ENCODE measurements at places on chromosomes 5 and 9.
A peak's percentile ranks its signal among the peaks of the same experiment; 100 is the strongest.

DNA sequence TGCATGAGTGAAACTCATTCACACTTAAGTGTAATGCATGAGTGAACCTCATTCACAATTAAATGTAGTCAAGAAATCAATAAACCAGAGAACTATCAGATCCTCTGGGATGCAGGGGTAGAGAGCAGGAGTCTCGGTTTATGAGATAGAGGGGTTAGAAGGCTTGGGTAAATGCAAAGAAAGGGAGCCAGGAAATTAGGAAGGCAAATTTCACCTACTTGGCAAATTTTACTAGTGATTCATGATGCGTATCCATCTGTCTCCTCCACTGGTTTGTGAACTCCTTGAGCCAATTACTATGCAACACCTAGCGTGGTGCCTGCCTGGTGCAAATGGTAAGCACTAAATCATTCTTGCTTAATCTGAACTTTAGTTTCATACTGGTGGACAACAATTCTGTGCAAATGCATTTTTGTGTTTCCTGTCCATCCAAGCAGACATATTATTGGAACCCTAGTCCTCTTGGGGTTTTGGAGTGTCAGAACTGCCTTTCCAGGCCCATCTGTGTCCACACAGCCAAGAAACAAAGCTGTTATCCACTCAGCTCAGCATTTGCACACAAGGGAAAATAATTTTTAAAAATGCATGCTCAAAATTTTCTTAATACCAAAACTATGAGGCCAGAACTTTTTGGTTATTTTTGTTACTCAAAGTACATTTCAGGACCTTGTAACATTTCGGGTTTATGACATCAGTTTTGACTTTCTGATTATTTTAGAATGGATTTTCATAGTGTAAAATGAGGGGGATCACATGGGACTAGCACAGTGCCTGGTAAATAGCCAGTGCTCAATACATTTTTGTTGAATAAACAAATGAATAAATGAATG, 5.2 kb downstream of the HAPLN1 start:
- no peak for DNase-seq

DNA sequence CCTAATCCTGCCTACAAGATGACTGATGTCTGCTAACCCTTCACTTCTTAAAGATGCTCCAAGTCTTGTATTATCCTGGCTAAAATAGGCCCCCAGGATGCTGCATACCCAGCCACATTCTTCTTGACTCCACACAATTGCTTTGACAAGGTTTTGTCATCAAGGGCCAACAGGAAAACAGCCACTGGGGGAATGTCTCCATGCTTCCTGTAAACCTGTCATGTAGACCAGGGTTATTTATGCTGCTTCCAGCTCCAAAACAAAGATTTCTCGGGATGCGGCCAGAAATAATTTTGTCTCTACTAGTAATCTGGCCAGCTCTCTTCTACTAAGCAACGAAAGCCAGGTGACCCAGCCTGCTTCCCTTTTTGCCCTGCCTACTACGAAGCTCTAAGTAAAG, 53.8 kb downstream of the SHB start:
- DNase-seq, result no peak

- DNase-seq, result peak; percentile 59
Observed at GRCh38 chr5:98722188-98722587, 51.3 kb upstream of the RGMB start.

DNA sequence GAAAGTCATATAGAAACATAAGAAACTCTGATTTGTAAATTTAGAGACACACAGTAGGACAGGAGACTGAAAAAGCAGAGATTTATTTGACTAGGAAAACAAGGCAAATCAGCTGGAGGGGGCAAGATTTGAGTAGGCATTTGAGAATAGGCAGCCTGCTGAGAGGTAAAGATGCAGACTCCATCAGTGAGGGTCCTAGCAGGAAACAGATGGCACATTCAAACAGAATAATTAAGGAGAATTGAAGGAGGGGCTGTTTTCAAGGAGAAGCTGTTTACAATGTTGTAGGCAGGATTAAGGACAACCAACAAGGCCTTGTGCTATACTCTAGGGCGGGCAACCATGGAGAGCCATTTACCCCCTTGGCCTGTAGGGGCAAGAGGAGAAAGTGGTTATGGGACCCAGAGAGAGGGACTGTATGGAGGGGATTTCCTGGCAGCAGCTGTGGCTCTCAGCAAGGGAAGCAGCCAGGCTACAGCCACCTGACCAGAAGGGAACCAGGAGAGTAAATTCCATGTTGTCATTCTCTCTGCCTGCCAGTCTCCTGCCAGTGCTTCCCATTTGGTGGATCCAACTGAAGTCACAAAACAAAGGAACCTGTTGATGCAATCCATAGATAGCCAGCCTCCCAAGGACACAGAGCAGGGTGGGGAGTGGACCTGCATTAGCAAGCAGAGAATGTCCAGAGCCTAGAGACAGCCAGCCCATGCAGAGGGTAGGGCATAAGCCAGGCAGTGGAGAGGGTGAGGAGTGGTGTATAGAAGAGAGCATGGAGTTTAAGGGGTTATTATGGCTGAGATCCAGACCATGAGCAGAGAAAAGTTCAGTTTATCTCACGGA, 38.2 kb downstream of the PAPPA start:
- DNase-seq, result no peak

DNA sequence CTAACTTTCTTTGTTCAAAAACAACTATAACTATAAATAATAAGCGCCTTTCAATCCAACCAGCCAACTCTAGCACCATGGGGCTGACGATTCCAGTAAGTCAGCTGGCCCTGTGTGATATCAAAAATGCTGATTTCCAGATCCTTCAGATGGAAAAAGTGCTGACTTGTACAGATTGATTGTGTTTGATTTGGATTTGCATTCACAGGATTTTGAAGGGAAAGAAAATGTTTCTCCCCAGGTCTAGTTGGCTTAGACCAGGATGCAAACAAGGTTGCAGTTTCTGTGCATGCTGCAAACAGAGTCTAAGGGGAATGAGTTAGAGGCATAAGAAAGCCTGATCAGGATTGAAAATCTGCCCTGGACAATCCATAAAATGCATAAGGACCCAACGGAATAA, 68.9 kb downstream of the SLC1A3 start:
- no peak for DNase-seq

DNA sequence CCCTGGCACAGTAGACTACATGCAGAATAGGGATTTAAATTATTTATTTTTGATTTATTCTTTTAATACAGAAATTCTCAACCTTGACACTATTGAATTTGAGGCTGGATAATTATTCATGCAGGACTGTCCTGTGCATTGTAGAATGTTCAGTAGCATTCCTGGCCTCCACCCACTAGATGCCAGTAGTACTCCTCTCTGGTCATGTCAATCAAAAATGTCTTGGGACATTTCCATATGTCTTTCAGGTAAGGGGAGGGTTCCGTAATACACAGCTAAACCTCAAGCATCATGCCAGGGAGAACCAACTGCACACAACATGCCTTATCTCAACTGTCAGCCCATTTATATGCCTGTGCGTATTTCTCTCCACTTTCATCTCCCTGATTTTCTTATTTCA, 231.8 kb downstream of the BRINP1 start:
- DNase-seq, result no peak

GRCh38 chr9:105483618-105484017, 35.8 kb downstream of the FSD1L start:
- DNase-seq, result no peak

- DNase-seq, result no peak
Observed at GRCh38 chr9:279674-280073, 65.0 kb downstream of the DOCK8 start.

DNA sequence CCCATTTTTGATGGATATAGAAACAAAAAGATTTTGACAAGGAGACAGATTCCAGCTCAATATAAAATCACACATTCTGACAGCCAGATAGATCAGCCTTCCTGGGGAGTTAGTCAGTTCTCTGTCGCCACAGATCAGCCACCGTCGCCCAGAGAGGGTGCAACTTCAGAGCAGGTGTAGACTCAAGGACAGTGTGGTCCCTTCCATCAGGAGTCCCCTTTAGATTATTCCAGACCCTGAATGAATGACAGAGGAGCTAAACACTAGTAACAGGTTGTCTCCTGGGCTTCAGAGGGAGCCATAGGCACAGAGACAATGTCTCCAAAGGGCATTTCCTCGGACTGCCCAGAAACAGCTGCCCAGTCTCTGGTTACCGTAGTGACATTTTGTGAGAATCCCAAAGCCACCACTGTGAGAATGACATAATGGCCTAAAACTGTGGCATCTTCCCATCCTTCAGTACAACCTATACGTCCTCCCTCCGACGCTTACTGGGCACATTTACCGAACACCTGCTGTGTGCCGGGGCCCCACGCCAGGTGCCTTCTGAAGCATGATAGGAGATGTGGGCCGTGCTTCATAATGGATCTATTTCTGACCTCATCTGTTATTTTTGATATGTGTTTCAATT, 47.4 kb upstream of the SLC2A8 start:
- no peak for DNase-seq

DNA sequence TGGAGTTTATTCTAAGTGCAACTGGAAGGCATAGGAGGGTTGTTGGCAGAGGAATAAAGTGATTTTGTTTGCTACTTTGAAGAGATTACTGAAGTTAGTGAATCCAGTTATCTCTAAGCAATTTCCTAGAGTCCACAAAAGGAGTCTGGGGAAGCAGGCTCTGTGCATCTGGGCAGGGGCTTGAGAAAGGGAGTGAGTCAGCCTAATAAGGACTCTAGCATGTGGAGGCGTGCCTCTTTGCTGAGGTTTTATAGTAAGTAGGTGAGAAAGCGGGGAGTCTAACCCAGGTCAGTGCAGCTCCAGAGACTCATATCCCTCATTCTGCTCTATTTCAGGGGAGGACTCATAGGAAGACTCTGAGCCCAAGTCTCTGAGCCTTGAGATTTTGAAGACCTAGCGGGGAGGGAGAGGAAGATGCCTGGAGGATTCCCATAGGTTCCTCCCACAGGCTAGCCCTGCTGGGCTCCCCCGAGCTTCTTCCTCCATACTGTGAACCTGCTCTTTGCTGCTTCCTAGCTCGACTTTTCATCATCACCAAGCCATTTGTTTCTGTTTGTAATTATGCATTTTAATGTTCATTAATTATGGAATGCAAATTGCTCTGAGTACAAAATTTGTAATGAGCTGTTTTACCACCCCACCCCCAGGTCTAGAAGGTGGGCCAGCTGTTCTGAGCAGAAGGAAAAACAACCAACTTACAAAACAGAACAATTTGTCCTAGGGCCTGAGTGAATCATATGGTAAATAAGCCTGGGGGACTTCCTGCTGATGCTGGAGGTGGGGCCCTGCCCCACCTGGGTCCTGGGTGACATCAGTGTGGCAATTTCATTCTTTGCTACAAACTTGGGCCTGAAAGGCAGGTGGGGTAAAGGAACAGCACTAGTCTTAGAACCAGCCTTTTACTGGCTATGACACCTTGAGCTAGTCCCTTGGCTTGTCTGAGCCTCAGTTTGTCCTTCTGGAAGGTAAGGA, 150.2 kb downstream of the TRIM32 start:
- DNase-seq, result no peak

DNA sequence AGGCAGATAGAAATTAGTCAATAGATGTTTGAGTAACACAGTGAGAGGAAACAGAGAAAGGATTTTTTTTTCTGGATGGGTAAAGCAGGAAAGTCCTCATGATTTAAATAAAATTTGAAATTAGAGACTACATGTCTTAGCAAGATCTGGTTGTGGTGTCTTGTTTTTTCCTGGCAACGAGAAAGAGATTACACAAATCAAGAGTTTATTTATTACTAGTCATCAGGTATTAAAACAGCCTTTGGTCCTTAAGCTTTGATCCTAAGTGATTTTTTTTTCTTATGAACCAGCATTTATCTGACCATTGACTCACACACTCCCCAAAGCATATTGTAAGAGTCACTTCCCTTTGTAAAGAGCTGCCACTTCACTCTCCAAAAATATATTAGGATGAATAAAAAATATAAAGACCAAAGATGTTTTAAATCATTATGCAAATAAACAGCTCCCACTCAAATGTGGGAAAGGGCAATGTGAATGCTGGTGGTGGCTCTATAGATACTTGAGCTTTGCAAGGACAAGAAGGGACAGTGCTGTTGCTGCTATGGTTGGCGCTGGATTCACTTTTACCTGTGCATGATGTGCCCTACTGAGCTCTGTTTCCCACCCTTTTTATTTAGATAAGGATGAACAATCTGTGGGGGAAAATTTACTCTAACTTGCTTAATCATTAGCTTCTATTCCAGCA, 1726.5 kb downstream of the MAT2B start:
- no peak for DNase-seq

DNA sequence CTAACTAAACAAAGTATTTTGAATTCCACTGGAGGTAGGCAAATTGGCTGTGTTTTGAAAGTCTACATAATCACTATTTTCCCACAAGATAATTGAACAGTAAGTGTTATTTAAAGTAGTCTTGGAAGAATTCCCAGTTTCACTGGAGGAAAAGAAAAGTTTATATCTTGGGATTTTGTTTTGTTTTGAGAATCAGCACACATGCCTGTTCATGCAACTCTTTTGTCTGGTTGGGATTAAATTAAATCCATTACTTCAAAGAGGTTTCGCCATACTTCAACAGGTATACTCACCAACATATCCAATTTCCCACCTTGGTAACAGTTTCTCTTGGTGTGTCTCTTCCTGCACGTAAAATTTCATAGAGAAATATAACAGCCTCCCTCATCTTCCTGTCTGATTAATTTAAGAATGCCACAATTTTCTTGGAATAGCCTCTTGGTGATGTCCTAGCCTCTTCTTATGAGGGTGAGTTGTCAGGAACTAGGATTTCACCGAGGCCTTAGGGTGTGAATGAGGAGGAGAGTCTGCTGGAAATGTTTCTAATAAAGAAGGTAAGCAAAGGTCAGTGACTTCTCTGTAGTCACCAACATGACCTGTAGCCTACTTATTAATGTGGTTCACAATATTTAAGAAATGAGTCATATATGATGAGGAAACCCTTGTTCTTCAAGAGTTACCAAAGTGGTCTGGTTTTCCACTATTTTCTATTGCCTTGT, 48.1 kb downstream of the ITGA2 start:
- peak; percentile 89 for DNase-seq

- no peak for DNase-seq
Observed at GRCh38 chr5:140408750-140409241, 7.2 kb downstream of the ANKHD1 start.

DNA sequence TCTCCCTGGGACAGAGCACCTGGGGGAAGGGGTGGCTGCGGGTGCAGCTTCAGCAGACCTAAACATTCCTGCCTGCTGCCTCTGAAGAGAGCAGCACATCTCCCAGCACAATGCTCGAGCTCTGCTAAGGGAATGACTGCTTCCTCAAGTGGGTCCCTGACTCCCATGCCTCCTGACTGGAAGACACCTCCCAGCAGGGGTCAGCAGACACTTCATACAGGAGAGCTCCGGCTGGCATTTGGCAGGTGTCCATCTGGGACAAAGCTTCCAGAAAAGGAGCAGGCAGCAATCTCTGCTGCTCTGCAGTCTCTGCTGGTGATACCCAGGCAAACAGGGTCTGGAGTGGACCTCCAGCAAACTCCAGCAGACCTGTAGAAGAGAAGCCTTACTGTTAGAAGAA, 77.2 kb downstream of the SLCO6A1 start:
- DNase-seq, result no peak

DNA sequence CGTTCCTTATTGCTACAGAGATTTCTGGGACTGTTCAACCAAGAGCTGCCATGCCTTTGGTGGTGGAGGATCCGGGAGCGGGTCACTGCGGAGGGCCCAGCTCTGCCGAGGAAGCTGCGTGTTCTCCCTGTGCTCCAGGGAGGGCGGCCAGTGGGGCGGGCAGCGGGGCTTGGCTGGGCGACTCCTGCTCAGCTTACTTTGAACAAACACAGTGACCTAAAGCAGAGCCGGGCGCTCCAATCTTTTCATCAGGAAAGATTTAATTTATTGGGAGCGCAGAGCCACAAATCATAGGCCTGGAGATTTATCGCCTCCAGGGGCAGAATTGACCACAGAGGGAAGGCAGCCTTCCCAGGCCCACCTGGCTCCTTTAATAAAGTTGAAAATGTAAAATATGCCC, 27.7 kb downstream of the LHX3 start:
- DNase-seq, result no peak

GRCh38 chr9:15357050-15357653, 50.1 kb upstream of the TTC39B start:
- no peak for DNase-seq
